ENCODE measurements at places on chromosomes 11 and 22.

DNA sequence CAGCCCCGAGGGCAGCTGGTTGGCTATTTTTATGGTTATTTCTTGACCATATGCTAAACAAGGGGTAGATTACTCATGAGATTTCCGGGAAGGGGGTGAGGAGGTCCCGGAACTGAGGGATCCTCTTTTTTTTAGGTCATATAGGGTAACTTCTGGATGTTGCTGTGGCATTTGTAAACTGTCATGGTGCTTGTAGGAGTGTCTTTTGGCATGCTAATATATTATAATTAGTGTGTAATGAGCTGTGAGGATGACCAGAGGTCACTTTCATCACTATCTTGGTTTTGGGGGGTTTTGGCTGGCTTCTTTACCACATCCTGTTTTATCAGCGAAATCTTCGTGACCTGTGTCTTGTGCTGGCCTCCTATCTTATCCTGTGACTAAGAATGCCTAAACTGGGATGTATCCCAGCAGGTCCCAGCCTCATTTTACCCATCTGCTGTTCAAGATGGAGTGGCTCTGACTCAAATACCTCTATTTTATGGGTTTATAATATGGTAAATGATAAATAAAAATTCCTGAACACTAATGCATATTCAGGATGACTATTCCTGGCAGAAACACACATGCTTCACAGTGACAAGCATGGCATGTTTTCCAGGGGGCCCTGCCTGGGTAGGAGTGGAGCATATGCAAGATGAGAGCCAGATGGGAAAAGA lies 11.2 kb downstream of the KREMEN1 start:
- DNase-seq = no peak

DNA sequence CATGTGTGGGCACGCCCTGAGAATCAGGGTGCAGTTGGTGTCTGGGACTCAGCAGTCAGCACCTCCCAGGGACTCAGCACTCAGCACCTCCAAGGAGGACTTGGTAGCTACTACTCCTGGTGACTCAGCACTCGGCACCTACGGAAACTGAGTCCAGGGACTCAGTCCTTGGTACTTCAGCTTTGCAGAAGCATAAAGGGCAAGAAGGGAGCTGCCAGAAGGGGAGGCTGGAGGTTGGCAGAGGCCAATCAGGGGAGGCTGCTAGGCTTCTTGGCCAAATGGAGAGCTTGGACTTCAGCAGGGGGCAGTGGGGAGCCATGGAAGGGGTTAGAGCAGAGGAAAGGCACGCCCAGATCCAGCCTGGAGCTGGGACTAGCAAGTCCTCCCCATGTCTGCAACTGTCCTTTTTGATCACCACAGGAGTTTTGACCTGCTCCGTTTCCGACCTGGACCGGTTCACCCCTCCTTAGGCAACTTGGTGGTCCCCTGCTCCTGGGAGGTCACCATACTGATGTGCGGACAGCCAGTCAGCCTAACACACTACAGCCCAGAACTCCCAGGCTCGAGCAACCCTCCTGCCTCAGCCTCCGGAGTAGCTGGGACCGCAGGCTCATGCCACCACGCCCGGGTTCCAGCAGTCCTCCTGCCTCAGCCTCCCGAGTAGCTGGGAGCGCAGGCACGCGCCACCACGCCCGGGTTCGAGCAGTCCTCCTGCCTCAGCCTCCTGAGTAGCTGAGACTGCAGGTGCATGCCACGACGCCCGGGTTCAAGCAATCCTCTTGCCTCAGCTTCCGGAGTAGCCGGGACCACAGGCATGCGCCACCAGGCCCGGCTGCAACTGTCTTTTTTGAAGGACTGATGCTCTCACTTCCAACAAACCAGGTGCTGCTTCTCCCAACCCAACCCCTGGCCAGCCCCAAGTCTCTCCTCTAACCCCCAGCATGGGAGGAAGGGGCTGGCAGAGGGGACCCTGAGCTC lies 1.5 kb downstream of the ANO9 start:
- no peak for DNase-seq

- no peak for DNase-seq
Measured at GRCh38 chr11:39236916-39237315, 2222.5 kb downstream of the LRRC4C start.

DNA sequence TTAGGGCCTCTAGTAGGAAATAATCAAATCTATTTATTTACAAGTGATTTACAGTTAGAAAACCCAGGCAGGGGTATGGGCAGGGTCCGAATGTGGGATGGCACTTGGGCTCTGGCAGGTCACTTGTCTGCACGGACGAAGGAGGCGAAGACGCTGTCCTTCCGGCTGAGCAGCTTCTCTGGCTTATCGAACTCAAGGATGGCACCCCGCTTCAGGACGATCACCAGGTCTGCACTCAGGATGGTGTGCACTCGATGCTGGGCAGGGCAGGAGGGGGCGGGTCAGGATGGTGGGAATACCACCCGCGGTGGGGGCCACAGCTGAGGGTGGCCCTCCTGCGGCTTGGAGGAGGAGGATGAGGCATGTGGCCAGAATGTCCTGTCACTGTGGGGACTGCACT lies 4.4 kb upstream of the KCNJ11 start:
- DNase-seq = no peak

DNA sequence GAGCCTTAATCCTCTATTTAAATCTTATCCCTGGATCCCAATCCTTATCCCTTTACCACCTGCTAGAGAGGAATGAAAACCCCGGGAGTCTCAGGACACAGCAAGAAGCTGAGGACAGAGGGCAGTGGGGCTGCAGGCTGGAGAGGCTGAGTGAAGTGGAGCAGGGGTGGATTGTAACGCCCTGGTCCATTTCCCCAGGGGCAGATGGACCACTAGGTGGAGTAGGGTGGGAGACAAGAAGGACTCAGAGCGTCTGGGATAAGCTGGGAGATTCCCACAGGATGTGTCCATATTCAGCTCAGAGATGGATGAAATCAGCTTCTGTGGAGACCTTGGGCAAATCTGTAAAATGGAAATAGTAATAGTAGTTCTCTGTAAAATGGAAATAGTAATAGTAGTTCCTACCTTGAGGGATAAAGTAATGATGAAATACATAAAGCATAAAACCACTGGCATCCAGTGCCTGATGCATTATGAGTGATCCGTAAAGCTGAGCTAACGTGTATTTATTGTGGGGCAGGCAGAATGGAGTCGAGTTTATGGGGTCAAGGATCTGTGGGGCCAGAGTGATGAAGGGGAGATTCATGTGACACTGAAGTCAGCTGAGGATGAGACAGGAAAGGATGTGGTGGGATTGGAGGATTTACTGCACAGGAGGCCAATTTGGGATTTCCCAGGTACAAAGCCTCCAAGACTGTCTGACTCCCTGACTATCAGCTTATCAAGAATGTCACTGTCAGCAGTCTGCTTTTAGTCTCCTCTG lies 1.9 kb upstream of the ROBO4 start:
- no peak for DNase-seq

- peak; percentile 3 for DNase-seq
Measured at GRCh38 chr22:25403284-25403810, 161.1 kb upstream of the GRK3 start.

GRCh38 chr11:119198925-119199324 lies 7.2 kb upstream of the CBL start:
- no peak for DNase-seq

GRCh38 chr11:12975195-12975594 lies 33.9 kb upstream of the RASSF10 start:
- DNase-seq = no peak

GRCh38 chr11:122226810-122227379 lies 110.9 kb upstream of the BLID start:
- DNase-seq = no peak

GRCh38 chr11:76314741-76315090 lies 66.2 kb downstream of the THAP12 start:
- DNase-seq = no peak

- no peak for DNase-seq
Measured at GRCh38 chr11:69439651-69440464, 41.6 kb upstream of the LINC01488 start.

GRCh38 chr11:117861151-117862018 lies 15.1 kb downstream of the FXYD6 start:
- peak; percentile 87 for DNase-seq

GRCh38 chr22:46654927-46655595 lies 34.9 kb downstream of the GRAMD4 start:
- no peak for DNase-seq

- DNase-seq = no peak
Measured at GRCh38 chr11:76376746-76377558, 4.0 kb downstream of the THAP12 start.
